Colonic mucosa (tissue), 4 donors: ENCODE measurements at places on chromosomes 13 and 19. TPM values are rescaled to one million over a fixed set of nuclear protein-coding genes. Genes with fewer than 3 reads are reported as not detected.

Gene ERICH6B
- total RNA-seq = not detected

Gene CNFN
- 5.5 TPM for total RNA-seq

Gene CCDC194
- total RNA-seq = not detected

Gene TJP3
- total RNA-seq = 268 TPM

Gene TTC9B
- 0.69 TPM for total RNA-seq

Gene SYCN
- total RNA-seq = 2.1 TPM

Gene GPC6
- 4.0 TPM for total RNA-seq

Gene LEUTX
- total RNA-seq = not detected
